Naive thymus-derived CD4-positive, alpha-beta T cell (primary cell): ENCODE measurements at places on chromosomes 1 and 21.
A peak's percentile ranks its signal among the peaks of the same experiment; 100 is the strongest.

- no peak for DNase-seq
Observed at GRCh38 chr1:177983077-177983476, 13.2 kb upstream of the SEC16B start.

DNA sequence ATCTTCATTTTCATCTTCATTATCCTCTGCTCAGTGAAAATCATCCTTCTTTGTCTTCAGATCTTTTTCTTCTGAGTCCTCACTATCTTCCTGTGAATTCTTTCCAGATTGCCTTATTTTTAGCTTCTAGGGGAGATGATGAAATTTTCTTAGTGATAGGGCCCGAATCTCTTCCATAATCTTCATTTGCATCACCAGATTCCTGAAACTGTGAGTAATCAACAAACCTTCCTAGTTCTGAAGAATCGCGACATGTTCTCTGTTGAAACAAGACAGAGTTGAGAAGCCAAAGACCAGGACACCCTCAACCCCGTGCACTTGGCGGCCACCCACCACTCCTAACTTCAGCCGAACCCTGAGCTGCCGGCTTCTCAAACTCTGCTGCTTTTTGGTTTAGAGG lies 92.8 kb upstream of the CDC42BPA start:
- no peak for DNase-seq

GRCh38 chr1:201456499-201457309 lies 12.3 kb downstream of the PHLDA3 start:
- DNase-seq = no peak

- DNase-seq = no peak
Observed at GRCh38 chr1:155024315-155024714, 9.3 kb downstream of the DCST2 start.

- no peak for DNase-seq
Observed at GRCh38 chr1:214384373-214385079, 103.6 kb downstream of the SMYD2 start.

- DNase-seq = no peak
Observed at GRCh38 chr1:155471891-155472290, 90.7 kb downstream of the ASH1L start.

DNA sequence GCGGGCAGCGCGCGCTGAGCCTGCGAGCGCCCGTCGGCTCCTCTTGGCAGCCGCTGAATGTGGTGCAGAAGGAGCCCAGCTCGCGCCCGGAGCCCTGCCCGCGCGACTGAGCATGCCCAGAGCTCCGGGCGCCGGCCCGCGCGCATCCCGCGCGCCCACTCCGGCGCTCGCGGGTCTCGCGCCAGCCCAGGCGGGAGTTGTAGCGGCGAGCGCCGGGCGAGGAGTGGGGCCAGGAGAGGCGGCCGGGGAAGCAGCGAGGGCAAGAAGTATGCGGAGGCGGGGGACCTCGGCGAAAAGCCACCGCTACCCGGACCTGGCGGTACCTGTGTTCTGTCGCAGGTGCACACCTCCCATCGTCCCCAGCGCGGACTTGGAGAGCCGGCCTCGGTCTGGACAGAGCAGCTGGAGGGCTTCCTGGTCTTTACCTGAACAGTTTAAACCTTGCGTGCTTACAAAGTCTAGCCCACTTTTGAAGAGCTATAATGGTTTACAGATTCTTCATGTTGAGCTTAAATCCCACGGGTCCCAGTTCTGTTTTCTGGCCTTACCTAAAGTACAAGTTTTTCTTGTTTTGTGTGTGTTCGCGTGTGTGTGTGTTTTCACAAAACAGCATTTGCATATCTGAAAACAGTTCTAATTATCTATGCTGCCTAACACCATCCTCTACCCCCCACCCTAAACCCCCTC lies at the start of gene DDAH1:
Gene DDAH1, minus strand, starts transcription at position 61 of the 687 bp plus-strand sequence. CDS start 114 bp downstream, outside the sequence.
- DNase-seq = no peak

GRCh38 chr1:40450495-40451237 lies 390 bp downstream of the ZFP69B start:
- peak; percentile 18 for DNase-seq

GRCh38 chr1:40606978-40607377 lies 58.5 kb downstream of the RIMS3 start:
- no peak for DNase-seq
